ENCODE measurements at places on chromosomes 6 and 20.

DNA sequence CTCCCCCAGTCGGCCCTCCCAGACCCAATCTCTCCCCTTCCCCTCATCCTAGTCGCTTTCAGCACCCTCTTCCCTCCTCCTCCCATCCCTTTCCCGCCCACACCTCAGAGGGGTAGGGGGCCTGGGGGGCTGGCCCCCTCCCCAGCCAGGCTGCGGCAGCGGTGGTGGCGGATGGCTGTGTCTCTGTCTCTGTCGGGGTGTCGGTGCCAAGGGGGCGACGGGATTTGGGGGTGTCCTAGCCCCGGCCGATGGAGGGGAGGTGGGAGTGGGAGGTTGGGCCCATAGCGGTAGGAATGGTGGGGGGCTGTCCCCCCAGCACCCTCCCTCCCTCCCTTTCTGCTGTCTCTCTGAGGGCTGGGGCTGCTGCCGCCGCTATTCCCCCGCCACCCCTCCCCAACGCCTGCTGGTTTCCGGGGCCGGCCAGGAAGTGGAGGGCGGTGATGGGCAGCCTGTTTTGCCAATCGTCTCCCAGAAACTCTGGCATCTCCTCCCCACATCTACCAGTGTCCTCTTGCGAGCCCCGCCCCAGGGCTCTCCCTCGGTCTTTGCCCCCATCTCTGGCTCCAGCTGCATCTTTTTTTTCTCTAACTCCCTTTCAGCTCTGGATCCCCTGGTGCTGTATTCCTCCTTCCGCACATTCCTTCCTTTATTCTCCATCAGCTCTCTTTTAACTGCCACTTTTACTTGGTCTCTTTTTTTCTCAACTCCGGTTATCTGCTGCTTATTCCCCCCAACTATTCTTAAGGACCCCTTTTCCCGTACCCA is at the start of gene AGPAT1:
TSS of gene AGPAT1 (minus strand) at position 374 of the 765 bp plus-strand sequence. CDS start 4,588 bp downstream, outside the sequence.
- peak; percentile 97 for DNase-seq

DNA sequence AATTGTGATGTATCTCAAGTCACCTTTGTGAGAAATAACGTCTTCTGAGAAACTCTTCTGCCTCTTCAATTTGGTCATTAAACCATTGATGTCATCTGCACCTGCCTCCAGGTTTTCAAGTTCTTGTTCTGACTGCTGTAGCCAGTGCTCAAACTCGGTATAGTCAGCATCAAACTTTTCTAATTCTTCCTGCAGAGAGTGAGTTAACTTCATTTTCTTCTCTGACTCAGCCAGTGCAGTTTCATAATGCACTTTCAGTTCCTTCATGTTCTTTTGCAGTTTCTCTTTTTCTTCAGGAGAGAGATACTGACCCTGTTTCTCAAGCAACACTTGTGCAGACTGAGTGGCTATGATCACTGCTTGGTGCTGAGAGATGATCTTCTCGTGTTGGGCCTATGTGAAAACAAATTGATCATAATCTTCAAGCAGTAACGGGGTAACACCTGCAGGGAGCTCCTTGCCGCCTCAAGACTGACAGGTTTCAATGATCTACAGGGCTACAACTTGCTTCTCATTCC is 48.8 kb downstream of the DST start:
- no peak for DNase-seq

DNA sequence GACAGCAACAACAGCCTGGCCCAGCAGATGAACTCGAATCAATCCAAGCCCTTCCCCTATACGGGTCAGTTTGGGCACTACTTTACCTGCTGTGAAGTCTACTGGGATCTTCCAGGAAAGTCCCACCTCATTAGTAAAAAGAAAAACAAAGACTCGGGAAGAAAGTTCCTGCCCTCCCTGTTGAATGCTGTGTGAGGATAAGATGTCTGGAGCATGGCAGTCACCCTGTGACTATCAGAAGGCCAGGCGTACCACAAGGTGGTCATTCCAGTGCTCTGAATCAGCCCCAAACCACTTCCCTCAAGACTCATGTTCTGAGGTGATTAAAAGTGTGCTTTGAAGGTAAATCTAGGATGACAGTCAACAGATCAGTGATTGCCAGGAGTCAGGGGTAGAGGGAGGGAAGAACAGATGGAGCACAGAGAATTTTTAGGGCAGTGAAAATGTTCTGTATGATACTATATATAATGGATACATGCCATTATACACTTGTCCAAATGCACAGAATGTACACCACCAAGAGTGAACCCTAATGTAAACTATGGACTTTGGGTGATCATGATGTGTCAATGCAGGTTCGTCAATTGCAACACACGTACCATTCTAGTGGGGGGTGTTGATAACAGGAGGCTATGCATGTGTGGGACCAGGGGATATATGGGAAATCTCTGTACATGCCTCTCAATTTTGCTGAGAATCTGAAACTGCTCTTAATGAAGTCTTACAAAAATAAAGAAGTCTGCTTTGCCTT is 14.7 kb downstream of the FKBP1A start:
- no peak for DNase-seq

- no peak for DNase-seq
Observed at GRCh38 chr20:20456741-20457140, 88.8 kb downstream of the INSM1 start.

DNA sequence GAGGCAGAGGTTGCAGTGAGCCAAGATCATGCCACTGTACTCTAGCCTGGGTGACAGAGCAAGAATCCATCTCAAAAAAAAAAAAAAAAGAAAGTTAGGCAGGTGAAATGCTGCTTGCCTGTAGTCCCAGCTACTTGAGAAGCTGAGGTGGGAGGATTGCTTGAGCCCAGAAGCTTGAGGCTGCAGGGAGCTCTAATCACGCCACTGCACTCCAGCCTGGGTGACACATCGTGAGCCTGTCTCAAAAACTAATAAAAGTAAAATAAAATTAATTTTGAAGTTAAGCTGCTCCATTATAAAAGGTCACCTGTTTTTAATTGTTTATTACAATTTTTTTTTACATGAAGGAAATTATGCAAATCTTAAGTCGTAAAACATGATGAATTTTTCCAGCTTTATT is 23.2 kb upstream of the SAMHD1 start:
- DNase-seq: no peak

DNA sequence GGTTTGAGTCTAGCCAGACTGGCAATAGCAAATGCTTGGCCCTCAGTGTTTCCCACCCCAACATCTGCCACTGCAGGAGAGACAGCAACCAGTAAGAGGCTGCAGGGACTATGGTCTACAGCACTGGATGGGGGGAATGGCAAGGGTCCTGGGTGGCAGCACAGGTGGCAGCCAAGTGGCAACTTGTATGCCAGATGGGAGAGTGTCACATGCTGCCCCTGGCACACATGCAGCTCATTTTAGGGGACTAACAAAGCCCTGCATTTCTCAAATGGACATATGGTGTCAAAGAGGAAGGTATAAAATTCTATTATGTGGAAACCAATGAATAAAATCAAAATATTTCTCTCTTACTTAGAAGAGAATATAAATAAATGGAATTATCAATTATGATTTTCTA is 298.7 kb upstream of the MARCKS start:
- no peak for DNase-seq

DNA sequence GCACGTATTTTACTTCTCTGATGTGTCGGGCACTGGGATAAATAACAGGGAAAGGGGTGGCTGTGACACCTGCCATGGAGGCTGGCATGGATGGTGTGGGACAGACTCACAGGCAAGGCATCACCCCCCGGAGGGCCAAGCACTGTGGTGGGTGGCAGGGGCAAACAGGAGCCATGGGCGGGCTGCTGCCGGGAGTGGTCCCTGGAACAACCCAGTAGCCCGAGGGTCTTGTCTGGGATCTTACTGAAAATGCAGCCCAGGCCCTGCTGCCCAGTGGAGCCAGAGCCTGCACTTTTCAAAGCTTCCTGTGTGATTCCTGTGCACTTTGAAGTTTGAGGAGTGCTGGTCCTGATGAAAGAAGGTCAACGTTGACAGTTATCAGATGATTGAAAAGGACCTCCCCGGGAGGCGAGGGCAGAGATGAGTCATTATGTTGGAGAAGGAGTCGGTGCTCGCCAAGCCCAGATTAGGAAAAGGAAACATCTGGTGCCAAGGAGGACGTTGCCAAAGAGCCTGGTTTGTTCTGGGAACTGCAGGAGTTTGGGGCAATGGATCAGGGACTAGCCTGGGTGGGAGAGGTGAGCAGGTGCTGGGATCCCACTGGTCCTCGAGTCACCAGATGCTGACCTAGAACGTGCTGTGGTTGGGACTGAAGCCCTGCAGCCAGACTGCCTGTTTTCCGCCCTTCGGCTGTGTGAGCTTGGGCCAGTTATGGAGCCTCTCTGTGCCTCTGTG is 130.0 kb upstream of the GGTLC1 start:
- DNase-seq: no peak

GRCh38 chr6:160139420-160139851 is 17.8 kb downstream of the SLC22A1 start:
- no peak for DNase-seq

DNA sequence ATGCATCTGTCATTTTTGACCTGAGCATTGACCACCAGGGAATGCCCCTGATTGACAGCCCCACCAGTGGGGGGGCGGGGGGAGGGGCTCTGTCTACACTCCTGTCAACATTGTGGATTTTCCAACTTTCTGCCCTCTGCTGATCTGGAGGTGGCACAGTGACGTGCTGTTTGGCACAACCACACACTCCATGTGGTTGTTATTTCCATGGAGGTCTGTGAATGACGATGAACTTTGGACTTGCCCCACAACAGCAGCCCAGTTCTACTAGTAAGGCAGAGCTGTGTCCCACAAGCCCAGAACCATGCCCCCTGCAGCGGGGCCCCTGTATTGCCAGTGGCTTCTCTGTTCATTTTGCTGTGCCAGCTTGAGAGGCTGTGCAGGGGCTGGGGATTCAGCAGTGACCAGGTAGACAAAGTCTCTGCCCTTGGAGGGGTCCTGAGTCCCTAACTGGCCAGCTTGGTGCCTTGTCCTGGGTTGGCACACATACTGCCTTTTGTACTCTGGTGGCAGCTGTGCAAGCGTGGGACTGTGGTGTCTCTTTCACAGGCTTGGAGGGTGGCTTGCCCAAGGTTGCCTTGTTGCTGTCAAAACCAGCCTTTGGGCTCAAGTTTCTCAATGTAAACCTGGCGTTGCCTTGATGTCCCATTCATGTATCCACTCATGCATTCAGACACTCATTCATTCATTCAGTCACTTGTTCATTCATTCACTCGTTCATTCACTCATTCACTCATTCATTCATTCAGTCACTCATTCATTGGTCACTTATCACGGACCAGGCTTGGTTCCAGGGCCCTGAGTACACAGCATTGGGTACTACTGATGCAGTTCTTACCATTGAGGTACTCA is 108.5 kb downstream of the SYCP2 start:
- DNase-seq: no peak

- DNase-seq: no peak
Observed at GRCh38 chr6:54646069-54646950, 200.3 kb upstream of the FAM83B start.

Data from activated effector memory CD4-positive, alpha-beta T cell treated with Interleukin-2 at 50 U/mL for 16 hours (primary cell).